Stimulated activated memory B cell treated with anti-CD40 and anti-IgM and Interleukin-4, amounts not matched to agents 10 μg/mL and 1 μg/mL and 100 μg/mL, for 72 hours (primary cell): ENCODE measurements at places on chromosomes 5 and 9.

DNA sequence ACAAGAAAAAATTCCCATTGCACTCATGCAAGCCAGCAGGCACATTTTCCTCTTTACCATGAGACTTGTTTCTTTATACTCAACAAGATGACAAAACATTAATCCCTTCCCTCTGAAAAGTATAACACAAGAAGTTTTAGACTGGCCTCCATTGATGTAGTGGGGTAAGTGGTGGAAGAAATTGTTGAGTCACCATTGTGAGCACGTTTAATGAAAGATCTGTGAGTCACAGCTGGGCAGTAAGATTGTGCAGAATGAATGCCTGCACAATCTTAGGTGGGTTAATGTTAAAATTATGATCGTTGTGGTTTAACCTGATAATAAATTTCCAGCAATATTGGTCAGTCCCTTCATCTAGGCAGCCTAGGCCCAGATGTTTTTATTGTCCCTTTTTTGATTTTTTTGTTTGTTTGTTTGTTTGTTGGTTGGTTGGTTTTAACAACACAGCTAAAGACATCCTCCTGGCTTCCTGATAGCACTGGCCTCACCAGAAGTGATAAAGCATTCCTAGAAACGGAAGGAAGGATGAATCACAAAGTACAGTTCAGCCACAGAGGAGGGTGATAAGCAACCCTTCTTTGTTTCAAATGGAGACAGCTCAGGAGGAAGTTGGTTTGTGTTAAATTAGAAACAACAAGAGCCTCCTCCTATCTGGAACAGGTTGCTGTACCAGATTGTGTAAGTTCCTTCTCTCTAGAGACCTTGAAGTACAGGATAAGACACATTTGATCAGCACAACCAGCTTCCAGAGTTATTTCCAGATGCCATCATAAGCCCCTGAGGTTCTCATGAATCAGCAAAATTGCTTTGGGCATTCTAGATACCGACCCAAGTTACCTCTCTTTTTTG lies 40.3 kb downstream of the SLC24A2 start:
- no peak for ATAC-seq

GRCh38 chr5:58024151-58024550 lies 435.7 kb downstream of the PLK2 start:
- ATAC-seq: no peak

DNA sequence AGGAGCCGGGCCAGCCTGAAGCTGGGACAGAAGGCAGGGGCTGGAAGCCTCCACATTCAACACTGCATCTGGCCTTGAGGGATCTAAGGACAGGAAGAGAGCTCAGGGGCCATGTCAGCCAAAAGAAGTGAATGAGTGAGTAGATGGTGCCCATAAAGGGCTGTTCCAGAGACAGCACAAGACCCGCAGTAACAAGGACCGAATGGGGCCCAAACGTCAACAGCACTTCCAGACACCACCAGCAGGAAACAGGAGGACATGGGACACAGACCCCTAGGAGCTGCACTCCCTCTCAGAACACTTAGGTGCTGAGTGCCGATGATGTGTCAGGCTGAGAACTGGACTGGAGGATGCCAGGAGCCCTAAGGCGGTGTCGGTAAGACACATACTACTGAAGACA lies 114.8 kb upstream of the FAM120A start:
- no peak for ATAC-seq

- ATAC-seq: no peak
Observed at GRCh38 chr5:127297348-127298035, 6.9 kb downstream of the MEGF10 start.

- ATAC-seq: no peak
Observed at GRCh38 chr9:72207278-72207677, 58.0 kb downstream of the GDA start.
